ENCODE measurements at places on chromosomes 13 and 19. TPM values are rescaled to one million over a fixed set of nuclear protein-coding genes. Genes with fewer than 3 reads are reported as not detected.

UBE2L5 gene
- not detected for total RNA-seq

FPR1 gene
- not detected for total RNA-seq

NDUFB7 gene
- 51.4 TPM for total RNA-seq

PRSS57 gene
- 3.3 TPM for total RNA-seq

GARIN5A gene
- total RNA-seq = 0.64 TPM

SYDE1 gene
- not detected for total RNA-seq

TEX101 gene
- not detected for total RNA-seq

PTH2 gene
- total RNA-seq = not detected

WASF3 gene
- 0.49 TPM for total RNA-seq

FGF21 gene
- total RNA-seq = not detected

STOML3 gene
- not detected for total RNA-seq

NKPD1 gene
- total RNA-seq = 0.72 TPM

CEACAM18 gene
- not detected for total RNA-seq

MAP4K1 gene
- 310 TPM for total RNA-seq

LGALS14 gene
- total RNA-seq = not detected

CEACAM20 gene
- not detected for total RNA-seq

FAM187B gene
- total RNA-seq = not detected

DNAAF3 gene
- not detected for total RNA-seq

ACER1 gene
- total RNA-seq = 0.54 TPM

CELF5 gene
- total RNA-seq = 0.17 TPM

TMPRSS9 gene
- total RNA-seq = 0.17 TPM

CGB8 gene
- not detected for total RNA-seq

HCST gene
- 104 TPM for total RNA-seq

MADCAM1 gene
- total RNA-seq = 0.52 TPM

ZNF98 gene
- total RNA-seq = not detected

IFNL2 gene
- total RNA-seq = not detected

CYP2A7 gene
- total RNA-seq = not detected

RUBCNL gene
- total RNA-seq = not detected

DPF1 gene
- total RNA-seq = not detected

KIR2DL1 gene
- not detected for total RNA-seq

ANGPTL8 gene
- not detected for total RNA-seq

PLPP2 gene
- total RNA-seq = 0.12 TPM

ZNF440 gene
- 13.1 TPM for total RNA-seq

NLRP4 gene
- not detected for total RNA-seq

CALR gene
- total RNA-seq = 484 TPM

CYP2S1 gene
- not detected for total RNA-seq

SIGLEC10 gene
- 0.25 TPM for total RNA-seq

All from CD4-positive, CD25-positive, alpha-beta regulatory T cell (primary cell).